ENCODE measurements at places on chromosomes 1 and 21.

DNA sequence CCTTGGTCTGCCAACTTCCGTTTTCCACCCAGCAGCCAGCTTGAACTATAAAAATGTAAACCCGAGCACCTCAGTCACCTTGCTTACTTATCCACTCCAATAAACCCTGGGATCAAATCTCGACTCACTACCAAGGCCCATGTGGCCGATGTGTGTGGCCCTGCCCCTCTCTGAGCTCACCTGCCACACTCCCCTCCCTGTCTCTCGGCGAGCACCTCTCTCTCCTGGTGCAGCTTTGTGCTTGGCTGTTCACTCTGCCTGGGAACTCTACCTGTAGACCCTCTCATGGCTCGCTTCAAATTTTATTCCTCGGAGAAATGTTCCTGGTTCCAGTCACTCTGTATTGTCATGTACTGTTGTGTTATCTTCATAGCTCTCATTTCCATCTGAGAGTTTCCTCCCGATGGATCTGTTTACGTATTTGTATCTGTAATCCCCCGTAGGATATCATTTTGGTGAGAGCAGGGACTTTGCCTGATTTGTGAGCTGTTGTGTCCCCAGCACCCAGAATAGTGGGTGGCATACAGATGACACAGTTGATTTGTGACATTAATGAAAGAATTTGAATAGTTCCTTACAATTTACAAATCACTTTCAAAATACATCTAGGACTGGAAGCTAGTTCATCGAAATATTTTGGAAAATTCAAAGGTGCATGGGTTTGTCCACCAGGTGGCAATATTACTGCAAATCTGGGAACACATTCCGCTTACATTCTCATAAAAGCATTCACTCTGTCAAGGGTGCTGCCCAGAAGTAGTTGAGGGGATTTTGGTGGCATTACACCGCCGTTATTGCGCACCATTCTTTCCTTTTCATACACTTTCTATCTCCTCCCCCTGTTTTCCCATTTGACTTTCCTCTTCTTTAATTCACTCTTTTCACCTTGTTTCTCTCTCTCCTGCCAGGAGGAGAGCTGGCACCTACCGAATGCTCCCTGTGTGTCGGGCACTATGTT is 95.3 kb downstream of the ABCA4 start:
- no peak for DNase-seq

DNA sequence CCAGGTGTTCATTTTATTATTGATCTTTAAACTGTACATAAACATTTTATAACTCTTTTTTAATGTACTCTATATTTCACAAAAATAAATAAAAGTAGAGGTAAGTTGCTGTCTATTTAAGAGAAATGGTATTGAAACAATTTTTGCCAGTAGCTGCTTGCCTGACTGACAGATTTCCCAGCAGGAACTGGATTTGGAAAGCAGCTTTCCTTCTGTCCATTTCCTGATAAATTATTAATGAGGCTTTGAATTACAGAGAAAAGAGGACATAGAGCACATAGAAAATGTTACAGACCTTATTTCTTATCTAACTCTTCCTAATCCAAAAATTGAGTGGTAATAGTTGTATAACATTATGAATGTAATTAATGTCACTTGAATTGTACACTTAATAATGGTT is 79.7 kb upstream of the BCL10 start:
- DNase-seq = no peak

DNA sequence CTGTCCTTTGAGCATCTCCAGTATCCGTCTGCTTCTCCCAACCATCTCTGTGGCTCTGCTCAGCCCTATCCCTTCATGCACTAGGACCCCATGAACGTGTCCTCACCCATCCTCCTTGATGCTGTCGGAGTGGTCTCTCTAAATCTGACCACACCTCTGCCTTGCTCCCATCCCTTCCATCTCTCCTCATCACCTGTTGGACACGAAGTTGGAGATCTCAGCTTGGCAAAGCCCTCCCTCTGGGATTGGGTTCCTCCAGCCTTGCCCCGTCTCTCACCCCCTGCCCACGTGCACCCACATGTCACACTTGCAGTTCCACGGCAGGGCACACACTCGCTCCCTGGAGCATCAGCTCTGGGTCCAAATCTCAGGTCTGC is 135.7 kb downstream of the ACTL8 start:
- DNase-seq = no peak

- DNase-seq = no peak
Observed at GRCh38 chr1:183850852-183851251, 45.9 kb downstream of the RGL1 start.

DNA sequence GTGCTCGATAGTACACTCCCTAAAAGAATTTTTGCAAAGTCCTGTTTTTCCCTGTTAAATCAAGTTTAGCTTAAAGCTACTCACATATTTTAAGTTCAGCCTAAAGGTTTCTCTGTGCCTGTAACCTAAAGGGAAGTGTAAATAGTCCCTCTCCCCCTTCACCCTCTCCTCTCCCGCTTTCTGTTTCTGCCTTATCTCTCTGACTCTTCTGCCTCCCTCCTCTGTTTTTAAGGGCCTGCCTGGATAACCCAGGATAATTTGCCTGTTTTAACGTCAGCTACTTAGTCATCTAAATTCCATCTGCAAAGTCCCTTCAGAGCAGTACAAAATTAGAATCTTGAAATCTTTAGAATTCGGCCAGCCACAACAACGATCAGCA is 92.6 kb downstream of the NID1 start:
- DNase-seq = no peak

DNA sequence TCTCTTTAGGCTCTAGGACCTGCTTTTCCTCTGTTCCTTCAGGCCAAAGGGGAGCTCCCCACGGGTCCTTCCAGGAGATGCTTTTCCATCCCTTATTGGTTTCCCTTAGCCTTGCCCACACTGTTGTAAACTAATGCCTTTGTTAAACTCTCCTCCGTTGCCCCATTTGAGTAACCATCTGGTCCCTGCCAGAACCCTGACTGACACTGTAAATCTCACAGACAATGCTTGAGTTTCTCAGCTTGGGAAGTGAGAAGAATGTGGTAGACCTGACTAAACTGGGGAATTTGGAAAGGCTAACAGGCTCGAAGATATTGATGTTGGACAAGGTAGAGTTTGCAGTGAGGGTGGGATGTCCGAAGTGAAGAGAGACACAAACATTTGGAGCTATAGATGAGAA is 11.4 kb downstream of the AKNAD1 start:
- DNase-seq = no peak

DNA sequence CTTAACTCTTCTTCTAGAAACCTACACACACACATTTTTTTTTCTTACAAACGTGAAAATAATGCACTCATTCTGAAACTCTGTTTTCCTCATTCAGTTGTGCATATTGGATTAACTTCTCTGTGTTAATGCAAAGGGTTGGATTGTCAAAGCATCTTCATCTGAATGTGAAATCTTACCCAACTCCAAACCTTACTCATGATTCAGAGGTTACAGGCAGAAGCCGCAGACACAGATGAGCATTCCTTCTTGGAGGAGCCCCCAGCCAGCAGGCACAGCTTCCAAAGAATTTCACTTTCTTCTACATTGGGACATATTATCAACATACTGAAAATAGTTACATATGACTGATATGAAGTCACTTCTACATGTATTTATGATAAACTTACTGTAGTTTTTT is 15.7 kb downstream of the PATJ start:
- no peak for DNase-seq

Measured in CD4-positive, CD25-positive, alpha-beta regulatory T cell (primary cell).